ENCODE measurements at places on chromosomes 1 and 21.
A peak's percentile ranks its signal among the peaks of the same experiment; 100 is the strongest.

DNA sequence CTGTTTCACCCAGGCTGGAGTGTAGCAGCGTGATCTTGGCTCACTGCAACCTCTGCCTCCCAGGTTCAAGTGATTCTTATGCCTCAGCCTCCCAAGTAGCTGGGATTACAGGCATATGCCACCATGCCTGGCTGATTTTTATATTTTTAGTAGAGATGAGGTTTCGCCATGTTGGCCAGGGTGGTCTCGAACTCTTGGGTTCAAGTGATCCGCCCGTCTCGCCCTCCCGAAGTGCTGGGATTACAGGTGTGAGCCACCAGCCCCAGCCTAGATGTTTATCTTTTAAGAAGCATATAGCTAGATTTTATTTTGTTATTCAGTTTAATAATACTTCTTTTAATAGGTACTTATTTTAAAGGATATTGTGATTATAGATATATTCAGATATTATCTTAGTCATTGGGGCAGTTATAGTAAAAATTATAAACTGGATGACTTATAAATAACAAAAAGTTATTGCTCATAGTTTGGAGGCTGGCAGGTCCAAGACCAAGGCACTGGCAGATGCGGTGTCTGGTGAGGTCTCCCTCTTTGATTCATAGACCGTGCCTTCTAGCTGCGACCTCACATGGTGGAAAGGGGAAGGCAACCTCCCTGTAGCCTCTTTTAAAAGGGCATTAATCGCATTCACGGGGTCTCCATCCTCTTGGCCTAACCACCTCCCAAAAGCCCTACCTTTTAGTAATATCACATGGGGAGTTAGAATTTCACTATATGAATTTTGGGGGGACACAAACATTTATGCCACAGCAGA is 3.1 kb upstream of the KCNE2 start:
- no peak for DNase-seq

GRCh38 chr1:173168941-173169340 is 38.2 kb downstream of the TNFSF4 start:
- no peak for DNase-seq

GRCh38 chr21:43808367-43808766 is 19.0 kb downstream of the RRP1 start:
- no peak for DNase-seq

DNA sequence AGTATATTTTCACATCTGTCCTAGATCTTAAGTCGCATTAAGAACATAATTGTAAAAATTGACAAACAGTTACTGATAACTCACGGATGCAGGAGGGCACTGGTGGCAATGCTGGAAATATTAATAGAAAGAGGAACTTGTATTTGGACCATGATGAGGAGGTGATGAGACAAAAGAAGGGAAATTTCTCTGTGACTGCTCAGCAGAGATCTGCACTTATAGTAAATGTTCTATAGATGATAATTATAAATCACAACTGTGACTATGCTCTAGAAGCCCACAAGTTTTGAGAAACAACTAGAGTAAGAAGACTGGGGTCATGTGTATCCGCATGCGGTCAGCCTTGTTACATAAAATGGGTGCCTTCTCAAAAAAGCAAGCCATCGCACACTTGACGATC is 8.7 kb upstream of the DUSP12 start:
- peak; percentile 55 for DNase-seq

- no peak for DNase-seq
Observed at GRCh38 chr1:74427681-74428080, 84.7 kb downstream of the LRRC53 start.

DNA sequence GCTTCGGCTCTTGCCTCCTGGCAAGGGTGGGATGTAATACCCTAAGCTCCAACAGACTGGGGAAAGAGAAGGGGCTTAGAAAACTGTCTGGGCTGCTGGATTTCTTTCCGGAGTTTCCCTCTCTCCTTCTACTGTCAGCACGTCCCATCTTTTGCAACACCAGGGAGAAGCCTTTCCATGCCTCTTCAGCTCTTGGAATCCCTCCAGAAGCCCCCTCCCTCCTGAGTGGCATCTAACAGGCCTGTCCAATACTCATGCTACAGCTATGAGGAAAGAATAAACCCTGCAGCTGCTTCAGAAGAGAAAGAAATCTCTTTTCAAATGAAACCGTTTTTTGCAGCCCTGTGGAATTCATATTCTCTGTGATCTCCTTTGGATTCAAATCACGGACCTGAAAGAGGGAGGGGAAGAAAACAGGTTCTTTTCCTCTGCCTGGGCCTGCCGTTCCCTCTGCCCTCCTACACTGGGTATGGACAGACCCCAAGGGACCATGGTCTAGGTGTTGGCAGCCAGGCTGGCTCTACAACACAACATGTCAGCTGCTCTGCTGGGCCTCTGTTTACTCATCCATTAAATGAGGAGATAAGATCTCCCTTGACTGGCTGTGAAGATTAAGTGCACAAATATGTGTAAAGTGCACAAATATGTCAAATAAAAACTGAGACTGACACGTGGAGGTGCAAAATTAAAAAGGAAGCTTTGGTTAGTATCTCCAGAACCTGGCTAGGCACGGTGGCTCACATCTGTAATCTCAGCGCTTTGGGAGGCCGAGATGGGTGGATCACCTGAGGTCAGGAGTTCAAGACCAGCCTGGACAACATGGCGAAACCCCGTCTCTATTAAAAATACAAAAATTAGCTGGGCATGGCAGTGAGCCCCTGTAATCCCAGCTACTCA is 6.0 kb upstream of the CAPN2 start:
- no peak for DNase-seq

- no peak for DNase-seq
Observed at GRCh38 chr1:212587888-212588510, 20.6 kb upstream of the ATF3 start.

DNA sequence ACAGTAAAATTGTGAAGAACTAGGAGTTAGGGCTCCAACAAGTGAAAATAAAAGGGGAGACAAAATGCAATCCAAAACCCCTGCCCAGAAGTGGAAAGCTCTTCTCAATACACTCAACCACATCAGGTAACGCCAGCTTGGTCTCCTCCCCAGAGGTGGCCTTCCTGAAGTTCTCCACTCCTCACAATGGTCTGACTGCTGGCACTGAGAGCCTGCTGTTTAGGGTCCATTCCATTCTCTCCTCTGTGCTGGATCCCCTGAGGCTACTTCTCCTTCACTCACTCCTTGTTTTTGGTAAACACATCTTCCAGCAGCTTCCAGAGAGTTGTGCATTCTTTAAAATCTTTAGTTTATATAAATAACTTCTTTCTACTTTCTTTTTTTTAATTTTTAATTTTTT is 189.5 kb downstream of the KCNT2 start:
- DNase-seq: no peak

DNA sequence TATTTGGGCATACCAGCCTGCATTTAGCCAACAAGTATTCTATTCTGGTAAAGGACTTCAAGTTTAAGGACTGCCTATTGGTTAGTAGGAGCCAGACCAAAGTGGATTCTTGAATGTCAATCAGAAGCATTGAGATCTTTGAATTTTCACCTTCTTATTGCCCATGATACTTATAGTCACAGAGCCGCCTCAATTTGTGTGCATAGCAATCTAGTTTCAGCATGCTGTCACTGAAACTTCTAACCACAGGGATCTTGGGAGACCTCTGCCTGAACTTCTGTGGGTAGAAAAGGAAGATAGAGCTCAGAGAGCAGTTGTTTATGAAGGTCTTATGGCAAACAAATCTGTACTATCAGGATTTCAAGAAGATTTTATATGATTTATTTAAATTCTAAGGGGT is 501.4 kb upstream of the USP24 start:
- no peak for DNase-seq

DNA sequence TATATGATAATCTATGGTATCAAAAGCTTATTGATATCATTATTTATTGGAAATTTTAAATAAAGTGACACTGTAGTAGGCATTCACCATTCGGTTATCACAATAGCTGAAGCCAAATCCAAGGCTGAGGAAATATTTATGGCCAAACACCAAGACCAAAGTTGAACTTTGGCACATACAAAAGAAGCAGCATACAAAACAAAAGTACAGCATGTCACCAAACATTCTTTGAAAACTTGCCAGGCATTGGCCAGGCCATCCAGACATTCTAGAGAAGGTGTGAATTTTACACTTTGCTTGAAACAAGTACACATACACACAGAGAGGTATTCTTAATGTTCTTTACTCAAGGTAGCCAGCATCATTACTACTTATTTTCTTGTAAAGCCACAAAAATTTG is 544.4 kb upstream of the CXADR start:
- no peak for DNase-seq

GRCh38 chr21:31184459-31184858 is 146.2 kb upstream of the KRTAP19-8 start:
- no peak for DNase-seq

- peak; percentile 50 for DNase-seq
Observed at GRCh38 chr1:29237852-29238619, 1.7 kb downstream of the PTPRU start.

- DNase-seq: no peak
Observed at GRCh38 chr1:33273961-33274371, 17.7 kb downstream of the ZNF362 start.

GRCh38 chr1:150609732-150610131 is 19.7 kb downstream of the ENSA start:
- DNase-seq: no peak

DNA sequence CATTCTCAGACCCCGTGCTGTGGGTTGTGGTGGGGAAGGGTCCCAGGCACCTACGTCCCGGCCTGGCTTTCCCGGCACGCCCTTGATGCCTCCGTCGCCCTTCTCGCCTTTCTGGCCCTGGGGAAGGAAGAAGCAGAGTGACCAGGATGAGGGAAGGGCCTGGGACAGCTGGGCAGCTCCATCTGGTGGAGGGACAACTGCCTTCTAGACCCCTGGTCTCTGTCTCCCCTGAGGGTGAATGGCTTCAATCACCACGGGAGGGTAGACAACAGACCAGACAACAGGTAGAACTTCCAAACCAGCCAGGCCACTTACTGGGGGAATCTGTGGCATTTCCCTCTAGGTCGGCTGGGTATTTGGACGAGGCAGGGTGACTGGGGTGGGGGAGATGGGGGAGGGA is 11.9 kb downstream of the COL16A1 start:
- DNase-seq: no peak

DNA sequence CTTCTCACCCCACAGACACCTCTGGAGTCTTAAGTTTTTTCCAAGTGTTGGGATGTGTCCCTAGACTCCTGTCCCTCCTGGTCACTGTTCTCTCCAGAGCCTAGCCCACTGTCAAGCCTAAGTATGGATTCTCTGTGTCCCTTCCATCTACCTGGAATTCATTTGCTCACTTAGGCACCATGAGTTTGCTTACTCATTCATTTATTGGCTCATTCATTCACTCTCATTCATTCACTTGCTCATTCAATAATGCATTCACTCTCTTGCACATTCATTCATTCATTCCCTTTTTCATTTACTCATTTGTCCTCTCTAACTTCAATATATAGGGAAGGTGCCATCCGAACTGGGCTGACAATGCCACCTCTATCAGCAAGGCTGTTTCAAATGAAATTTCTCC is 1.6 kb downstream of the S100A16 start:
- no peak for DNase-seq

DNA sequence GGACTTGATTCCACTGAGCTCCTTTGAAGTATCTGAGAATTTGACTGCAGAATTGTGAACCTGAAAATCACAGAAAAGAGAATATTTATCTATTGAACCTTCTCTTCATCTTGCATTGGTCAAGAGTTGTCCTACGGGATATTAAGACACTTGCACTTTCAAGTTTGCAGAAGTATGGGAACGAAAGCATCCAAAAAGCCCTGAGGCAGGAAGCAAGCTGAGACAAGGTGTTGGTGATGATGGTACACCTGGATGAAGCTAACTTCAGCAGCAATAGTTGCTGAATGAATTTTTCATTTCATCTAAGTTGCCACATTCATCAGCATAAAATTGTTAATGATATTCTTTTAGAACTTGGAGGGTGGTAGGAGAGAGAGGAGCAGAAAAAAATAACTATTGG is 686.6 kb upstream of the ADAMTS5 start:
- no peak for DNase-seq

- DNase-seq: no peak
Observed at GRCh38 chr1:173097001-173097400, 46.3 kb upstream of the TNFSF18 start.

DNA sequence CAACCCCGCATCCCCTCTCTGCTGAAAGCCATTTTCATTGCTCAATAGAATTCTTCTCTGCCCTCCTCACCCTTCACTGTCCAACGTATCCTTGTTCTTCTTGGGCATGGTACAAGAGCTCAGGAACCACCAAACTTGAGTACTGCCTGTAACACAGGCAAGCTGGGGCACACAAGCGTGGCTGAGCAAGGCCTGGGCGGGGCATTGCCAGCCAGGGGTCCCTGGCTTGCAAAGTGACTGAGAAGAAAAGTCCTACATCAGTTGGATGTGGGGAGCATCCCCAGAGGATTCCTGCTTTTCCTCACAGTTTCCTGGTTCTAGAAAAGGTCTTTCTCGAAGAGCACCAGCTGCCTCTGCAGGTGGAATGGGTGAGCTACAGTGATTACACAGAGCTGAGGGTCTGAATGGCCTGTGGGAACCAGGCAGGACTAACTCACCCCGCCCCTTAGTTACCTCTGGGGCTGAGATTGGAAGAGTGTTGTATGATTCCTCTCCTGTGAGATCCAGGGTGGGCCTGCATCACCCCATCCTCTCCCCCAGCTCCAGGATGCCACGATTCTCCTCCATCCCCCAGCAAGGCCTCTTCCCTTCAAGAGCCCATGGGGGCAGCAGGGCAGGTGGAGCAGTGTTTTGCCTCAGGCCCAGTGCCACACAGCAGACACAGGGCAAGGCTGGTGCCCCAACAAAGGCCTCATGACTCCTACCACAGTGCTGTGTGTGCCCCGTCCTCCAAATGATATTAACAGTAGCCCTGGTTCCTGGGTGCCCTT is 121.9 kb downstream of the MATN1 start:
- DNase-seq: no peak

- no peak for DNase-seq
Observed at GRCh38 chr21:45280178-45280821, 7.4 kb downstream of the POFUT2 start.

DNA sequence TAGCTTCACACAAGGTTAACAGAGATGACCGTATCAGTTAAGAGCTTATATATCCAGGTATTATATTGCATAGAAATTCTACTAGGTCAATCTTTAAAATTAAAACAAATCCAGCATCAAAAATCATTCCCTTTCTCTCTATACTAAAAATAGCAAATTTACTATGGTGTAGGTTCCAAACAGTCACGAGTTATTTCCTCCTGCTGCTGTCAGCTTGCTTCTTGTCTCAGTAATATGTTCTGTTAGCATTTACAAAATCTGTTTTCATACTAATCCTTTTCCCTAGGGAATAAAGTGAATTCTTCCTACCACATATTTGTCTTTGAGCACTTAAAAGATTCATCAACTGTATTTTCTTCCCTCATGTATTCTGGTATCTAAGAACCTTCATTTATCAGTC is 2.5 kb downstream of the WDR26 start:
- DNase-seq: no peak

All from common myeloid progenitor, CD34-positive (primary cell).